Stimulated activated CD4-positive, alpha-beta T cell treated with anti-CD3 and anti-CD28 coated beads, Interleukin-12 subunit alpha, Interleukin-12 subunit beta, amount 100 ng/mL, for 24 hours (primary cell): ENCODE measurements at places on chromosomes 12 and 14.

GRCh38 chr12:18261906-18262305, 588 bp downstream of the PIK3C2G start:
- no peak for DNase-seq

GRCh38 chr12:78324234-78324633, 493.5 kb downstream of the NAV3 start:
- DNase-seq = no peak

DNA sequence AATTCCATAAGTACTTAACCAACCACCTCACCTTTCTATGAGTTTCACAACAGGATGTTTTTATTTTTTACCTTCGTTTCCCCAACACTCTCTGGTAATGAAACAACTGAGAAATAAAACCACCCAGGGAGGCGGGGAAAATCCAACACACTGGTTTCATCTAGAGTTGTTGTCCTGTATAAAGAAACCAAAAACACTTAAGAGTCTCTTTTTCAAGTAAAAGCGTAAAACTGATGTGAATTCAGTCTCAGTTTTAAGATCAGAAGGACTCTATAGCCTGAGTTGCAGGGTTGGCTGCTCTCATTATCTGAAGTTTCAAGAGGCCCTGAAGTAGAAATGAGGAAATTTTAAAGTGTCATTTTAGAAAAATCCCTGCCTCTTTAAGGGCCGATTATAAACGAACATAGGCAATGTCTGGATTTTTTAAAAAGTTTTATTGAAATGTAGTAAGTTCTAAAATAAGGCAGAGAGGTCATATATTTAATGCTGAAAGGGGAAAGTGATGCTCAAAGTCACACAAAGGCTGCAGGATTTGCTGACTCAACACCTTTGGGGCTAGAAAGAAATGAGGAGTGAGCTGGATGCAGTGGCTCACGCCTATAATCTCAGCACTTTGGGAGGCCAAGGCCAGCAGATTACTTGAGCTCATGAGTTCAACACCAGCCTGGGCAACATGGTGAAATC, 27.2 kb downstream of the HIGD1C start:
- DNase-seq = no peak

DNA sequence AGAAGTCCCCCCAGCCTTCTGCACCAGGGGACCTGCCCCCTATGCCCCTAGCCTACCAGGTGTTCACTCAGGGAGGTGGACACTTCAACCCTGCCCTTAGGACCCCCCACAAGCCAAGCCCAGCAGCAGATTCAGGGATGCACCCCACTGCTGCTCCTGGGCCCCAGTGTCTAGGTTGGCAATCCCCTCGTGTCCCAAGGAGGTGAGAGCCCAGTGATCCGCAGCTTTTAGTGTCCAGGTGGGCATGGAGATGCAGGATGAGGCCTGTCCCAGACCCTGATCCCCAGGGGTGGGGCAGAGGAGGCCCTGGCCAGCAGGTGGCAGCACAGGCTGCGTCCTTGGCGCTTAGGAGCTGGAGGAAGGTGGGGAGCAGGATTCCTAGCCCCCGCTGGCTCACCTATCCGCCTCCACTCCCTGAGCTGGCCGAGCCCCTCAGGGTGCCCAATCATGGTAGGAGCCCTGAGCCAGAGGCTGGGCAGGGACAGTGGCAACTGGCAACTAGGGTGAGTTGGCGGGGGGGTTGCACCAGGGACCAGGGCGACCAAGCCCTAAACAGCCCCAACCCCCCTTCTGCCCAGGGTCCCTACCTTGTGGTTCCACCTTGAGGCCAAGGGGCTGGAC, 4.1 kb downstream of the CKB start:
- no peak for DNase-seq

DNA sequence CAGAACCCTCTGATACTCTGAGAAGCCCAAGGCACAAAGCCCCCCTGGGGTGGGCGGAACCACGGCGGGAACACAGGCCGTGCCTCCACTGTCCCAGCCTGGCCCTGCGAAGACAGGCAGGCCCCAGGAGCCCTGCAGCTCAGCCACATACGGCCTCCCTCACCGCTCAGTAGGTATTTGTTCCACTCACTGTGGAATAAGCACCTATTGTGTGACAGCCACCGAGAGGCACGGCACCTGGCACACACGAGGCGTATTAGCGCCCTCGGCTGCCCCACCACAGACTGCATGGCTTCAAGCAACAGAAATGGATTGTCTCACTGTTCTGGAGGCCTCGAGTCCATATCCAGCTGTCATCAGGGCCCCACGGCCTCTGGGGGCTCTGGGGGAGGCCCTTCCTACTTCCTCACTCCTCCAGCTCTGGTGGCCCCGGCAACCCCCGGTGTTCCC, 66.3 kb downstream of the NCOR2 start:
- no peak for DNase-seq

- no peak for DNase-seq
Measured at GRCh38 chr12:21384261-21384660, 11.6 kb downstream of the IAPP start.

- no peak for DNase-seq
Measured at GRCh38 chr12:49294086-49294803, 702 bp upstream of the PRPH start.
